ENCODE measurements at places on chromosomes 7 and 10. TPM values are rescaled to one million over a fixed set of nuclear protein-coding genes. Genes with fewer than 3 reads are reported as not detected.

GRCh38 chr7:85186083-85186520 is 754 bp downstream of the SEMA3D start:
- no peak for DNase-seq

DNA sequence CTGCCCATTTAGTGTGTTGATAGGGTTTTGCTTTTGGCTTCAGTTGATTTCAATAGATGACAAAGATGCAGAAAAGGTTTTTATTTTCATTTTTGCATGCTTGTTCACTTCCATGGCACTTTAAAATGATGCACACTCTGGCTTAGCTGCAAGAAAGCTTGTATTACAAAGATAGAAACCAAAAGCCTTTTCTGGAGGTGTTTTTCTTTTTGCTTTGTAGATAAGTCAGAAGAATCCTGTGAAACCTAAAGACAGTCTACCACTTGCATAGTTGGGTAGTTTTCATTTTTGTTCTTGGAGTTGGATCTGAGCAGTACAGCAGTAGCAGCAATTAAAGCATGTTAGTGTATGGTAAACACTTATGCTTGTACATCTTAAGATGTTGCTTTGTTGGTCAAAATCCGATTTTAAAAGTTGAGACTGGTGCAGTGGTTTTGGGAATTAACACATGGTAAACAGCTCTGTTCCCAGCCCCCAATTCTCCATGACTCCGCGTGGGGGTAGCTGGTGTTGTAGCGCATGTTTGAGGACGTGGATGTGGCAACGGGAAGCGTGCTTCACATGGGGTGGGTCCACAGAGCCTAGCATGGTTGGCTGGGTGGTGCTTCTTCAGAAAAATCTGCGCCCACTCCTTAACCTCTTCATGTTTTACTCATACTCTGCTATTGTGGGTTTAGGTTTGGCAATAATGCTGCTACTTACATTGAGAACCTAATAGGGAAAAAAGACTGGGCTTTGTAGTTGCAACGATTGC is 19.8 kb downstream of the CCNY start:
- no peak for DNase-seq

DNA sequence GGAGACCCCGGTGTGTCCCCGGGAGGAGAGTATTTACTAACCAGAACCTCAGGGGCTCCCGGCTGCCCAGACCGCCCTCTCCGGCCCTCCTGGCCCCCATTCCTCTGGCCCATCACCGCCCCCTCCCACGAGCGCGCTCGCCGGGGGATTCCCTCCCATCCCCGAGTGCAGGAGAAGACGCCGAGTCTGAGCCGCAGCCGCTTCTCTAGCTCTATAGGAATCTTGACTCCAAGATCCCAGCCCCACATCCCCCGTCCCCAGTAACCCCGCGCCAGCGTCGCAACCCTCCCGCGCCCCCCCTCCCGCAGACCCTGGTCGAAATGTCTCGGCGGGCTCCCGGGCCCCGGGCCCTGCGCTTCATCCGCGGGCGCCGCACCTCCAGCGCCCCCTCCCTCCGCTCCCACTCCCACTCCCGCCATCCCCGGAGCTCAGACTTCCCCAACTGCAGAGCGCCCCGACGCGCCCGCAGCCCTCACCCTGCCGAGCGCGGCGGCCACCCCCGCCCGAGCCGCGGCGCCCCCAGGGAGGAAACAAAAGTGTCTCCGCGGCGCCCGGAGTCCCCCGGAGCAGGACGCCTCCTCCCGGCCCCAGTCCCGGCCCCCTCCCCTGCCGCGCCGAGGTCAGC is 541 bp downstream of the ELMO1 start:
- no peak for DNase-seq

- peak; percentile 78 for DNase-seq
These were observed 17.5 kb downstream of the ACTA2 start for GRCh38 chr10:88934900-88935672.

Gene PVRIG
- polyA plus RNA-seq, result 101 TPM

Gene HIP1
- 0.29 TPM for polyA plus RNA-seq

DNA sequence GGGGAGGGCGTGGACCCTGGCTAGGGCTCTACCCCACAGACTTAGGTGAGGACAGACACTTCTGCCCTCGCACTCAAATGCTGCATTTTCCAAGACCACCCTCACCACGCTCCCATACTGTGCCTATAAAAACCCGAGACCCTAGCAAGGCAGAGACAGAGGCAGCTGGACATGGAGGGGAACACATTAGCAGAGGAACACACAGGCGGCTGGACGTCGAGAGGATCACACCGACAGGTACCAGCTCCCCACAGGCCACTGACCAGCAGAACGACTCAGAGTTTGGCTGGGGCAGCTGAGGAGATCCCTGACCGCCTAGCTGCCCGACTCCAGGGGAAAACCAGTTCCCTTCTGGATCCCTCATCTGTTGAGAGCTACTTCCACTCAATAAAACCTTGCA is 338.2 kb upstream of the SMIM30 start:
- DNase-seq, result no peak

DNA sequence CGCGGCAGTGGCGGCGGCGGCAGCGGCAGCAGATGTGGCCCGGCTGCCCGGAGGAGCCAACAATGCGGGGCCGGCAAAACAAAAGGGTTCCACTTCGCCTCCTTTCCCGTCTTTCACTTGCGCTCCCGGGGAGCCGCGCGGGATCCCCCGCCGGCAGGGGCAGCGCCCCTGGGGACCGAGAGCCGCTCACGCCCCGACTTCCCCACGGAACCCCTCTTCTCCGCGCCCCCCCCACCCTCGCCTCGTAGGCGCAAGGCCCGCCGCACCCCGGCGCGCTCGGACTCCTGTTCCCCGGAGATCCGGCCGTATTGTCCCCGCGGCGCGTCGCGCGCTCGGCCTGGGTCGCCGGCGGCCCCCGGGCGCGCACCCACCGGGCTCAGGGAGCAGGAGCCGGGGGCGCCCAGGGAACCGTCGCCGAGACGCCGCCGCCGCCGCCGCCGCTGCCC is 854 bp downstream of the CTBP2 start:
- no peak for DNase-seq

- no peak for DNase-seq
These were observed 76.8 kb downstream of the DIP2C start for GRCh38 chr10:612696-613095.

Gene TMEM176A
- polyA plus RNA-seq, result 0.24 TPM

Gene PPP1R17
- polyA plus RNA-seq, result not detected

Gene VSIR
- polyA plus RNA-seq, result 331 TPM

Gene DRGX
- not detected for polyA plus RNA-seq

Gene ITGB8
- not detected for polyA plus RNA-seq

DNA sequence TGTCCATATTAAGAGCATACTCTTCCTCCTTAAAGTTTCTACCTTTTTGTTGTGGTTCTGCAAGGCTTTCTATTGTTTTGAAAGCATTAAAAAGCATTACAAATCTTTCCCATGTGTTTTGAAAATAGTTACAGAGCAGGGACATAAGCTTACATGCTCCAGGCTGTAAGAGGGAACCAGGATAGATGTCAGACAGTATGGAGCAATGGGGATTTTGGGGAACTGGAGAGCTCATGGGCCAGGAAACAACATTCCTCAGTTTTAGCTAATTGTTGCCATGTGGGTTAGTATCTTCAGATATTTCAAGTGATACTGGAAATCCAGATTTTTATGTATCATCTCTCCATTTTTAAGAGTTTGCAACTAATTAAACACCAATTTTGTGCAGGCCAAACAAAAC is 3.5 kb downstream of the MDFIC start:
- no peak for DNase-seq

DNA sequence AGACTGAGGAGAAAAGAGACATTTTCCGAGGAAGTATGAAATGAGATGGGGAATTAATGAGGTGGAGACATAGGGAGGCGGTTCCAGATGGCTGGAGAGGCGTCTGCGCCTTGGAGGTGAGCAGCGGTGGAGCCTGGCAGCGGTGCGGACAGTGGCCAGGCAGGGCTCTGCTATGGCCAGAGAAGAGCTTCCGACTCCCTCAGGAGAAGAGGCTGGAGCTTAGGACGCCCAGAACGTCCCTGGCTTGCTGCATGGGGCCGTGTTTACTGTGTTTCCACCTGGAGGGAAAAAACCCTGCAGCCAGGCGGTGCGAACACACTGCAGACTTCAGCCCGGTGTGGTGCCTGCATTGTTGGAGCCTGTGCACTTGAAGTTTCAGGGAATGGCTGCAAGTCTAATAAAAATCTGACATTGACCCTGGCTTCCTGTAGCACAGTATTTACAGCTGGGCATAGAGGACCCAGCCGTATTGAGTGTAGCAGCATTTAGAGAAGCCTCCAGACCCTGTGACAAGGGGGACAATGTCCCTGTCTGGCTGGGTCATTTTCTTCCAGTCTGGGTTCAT is 447.1 kb upstream of the MKI67 start:
- no peak for DNase-seq

GRCh38 chr7:127578711-127579275 is 6.6 kb downstream of the GCC1 start:
- DNase-seq, result no peak

GRCh38 chr7:103955985-103956384 is 33.5 kb downstream of the RELN start:
- DNase-seq, result no peak

Gene PLPP4
- not detected for polyA plus RNA-seq

DNA sequence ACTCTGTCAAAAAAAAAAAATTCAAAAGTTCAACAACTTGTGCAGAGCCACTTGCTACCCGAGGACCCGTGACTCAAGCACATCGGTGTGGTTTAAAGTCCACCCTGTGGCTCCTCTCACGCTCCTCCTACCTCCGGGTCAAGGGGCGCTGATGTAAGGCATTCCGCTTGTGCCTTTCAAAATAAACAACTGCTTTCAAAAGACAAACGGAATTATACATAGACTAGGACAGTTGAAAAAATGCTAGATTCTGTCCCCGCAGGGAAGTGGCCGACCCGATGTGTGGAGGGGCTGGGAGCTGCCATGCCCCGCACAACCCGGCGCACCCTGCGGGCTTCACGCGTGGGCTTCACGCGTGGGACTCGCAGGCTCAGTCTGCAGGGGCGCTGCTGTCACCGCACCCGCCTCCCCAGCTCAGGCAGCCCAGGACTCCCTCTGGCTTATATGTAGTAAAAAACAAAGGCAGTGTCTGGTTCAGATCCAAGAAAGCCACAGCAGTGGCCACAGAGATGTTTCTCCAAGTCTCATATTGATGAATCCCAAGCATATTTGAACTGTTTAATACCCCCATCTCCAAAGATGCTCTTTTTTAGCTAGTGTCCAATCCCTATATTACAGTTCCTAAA is 239.7 kb upstream of the INHBA start:
- no peak for DNase-seq

Gene GIMAP7
- 1,084 TPM for polyA plus RNA-seq

DNA sequence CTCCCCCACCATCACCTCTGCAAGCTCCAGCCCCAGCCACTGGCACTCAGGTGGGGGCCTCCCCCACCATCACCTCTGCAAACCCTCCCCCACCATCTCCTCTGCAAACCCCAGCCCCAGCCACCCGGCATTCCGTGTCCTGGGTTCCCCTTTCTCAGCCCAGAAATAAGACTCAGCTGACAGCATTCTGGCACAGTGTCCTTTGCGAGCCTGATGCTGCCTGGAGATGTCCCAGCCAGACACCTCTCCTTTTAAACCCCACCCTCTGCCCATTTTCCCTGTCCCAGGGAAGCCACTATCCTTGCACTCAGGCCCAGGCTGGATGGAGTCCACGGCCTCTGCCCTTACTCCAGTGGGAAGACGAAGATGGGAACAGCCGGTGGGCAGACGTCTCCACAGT is 49.8 kb downstream of the ELFN1 start:
- DNase-seq, result no peak

Gene FXYD4
- polyA plus RNA-seq, result not detected

DNA sequence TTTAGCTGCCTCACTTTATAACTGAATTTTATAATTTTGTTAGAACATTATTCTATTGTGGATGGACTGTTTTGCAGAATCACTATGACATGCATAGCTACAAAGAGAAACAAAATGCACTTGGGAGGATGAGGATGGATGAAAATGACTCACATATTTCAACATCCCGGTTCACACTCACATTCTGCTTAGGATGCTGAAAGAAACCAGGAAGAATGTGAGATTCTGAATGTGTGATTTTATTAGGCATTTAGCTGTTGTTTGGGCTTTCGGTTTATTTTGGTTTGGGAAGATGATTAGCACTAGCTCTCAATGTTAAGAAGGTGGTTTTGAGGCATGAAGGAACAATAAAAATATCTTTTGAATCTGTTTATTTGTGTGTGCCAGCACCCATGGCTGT is 235.5 kb downstream of the SEMA3E start:
- no peak for DNase-seq

DNA sequence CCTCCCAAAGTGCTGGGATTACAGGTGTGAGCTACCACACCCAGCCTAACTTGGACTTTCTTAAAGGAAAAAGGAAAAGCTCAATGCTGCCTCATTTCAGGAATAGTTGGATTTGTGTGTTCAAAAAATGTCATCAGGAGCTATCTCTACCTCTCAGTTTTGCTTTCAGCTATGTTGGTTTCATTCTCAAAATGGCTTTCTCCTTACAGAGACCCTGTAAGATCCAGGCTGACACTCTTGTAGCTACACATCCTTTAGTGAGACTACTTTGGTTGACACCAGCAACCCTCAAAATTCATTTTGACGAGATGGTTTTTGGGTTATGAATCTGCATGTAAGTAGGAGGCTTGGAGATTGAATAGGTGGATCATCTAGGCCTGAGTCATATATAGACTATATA is 269.7 kb upstream of the SORCS1 start:
- DNase-seq, result no peak

GRCh38 chr10:36385693-36386092 is 739.7 kb upstream of the ANKRD30A start:
- no peak for DNase-seq

Gene ACTL6B
- not detected for polyA plus RNA-seq

DNA sequence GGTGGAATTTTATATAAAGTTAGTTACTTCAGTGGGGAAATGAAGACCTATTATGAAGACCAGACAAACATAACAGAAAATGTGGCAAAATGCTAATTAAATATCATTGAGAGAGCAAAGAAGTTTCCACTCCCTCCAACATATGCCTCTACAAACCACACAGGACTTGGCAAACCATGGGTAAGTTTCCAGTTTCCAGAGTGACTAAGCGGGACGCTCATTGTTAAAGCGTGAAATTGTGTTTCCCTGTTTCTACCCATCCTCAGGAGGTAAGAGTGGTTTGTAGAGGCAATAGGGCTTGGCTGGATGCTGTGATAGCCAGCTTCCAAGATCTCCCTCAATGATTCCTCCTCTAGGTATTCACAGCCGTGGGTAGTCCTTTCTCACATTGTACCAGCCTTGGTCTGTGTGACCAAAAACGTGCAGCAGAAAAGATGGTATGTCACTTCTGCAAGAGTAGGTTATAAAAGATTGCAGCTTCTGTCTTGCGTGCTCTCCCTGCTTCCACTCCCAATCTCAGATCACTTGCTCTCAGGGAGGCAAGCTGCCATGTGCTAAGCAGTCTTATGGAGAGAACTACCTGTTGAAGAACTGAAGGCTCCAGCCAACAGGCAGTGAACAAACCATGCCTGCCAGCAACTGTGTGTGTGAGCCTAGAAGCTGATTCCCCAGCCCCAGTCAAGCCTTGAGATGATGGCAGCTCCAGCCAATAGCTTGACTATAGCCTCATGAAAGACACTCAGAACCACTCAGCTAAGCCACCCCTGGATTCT is 35.7 kb downstream of the CBX3 start:
- no peak for DNase-seq

All from CD4-positive, CD25-positive, alpha-beta regulatory T cell (primary cell).